ENCODE measurements at places on chromosomes 6 and 20.

GRCh38 chr6:67493682-67494081, 1141.4 kb upstream of the ADGRB3 start:
- H3K27ac ChIP-seq: no peak overlapping the region
- no peak for DNase-seq
- H3K36me3 ChIP-seq: no peaks in the 10 kb centered on the region
- no peak overlapping the region for H3K4me3 ChIP-seq

- no peak for DNase-seq
- H3K4me1 ChIP-seq: no peaks in the 10 kb centered on the region
Observed at GRCh38 chr6:145042559-145042958, 692.8 kb downstream of the EPM2A start.

DNA sequence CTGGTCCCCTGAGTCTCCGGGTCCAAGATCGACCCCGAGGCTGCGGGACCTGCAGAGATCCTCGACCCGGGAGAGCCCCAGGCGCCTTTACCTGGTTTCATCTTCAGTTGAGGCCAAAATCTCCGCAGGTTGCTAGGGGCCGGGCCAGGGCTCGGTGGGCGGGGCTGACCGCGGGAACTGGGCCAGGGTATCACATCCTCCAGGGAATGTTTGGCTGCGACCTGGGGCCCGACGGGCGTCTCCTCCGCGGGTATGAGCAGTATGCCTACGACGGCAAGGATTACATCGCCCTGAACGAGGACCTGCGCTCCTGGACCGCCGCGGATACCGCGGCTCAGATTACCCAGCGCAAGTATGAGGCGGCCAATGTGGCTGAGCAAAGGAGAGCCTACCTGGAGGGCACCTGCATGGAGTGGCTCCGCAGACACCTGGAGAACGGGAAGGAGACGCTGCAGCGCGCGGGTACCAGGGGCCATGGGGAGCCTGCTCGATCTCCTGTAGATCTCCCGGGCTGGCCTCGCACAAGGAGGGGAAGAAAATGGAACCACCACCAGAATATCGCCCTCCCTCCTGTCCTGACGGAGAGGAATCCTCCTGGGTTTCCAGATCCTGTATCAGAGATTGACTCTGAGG, 53.8 kb upstream of the POLR1H start:
- DNase-seq: no peak
- no peak overlapping the region for H3K27ac ChIP-seq
- no peaks in the 10 kb centered on the region for H3K27me3 ChIP-seq
- H3K4me3 ChIP-seq: peak overlapping the region; percentile 91
- H3K36me3 ChIP-seq: no peaks in the 10 kb centered on the region
- peaks cover 13% of the 10 kb centered on the region for H3K4me1 ChIP-seq

DNA sequence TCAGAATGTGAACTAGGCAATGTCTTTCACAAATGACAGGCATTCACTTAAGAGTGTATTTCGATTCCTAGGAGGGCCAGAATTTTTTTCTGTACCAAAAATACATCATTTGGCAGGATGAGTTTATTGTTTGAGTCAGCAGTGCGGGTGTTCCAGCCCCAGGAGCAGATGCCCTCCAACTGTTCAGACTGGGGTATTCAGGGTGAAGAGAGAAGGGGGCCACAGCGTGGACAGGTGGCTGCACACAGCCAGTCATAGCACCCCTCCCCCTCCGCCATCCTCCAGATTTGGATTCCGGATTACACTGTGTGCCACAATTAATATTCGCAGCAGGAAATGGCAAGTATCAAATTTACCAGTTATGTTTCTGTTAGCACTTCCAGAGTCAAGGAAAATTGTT, 38.6 kb downstream of the RIPOR2 start:
- no peak overlapping the region for H3K27ac ChIP-seq
- H3K36me3 ChIP-seq: no peaks in the 10 kb centered on the region
- H3K4me3 ChIP-seq: no peak overlapping the region
- no peaks in the 10 kb centered on the region for H3K27me3 ChIP-seq
- no peaks in the 10 kb centered on the region for H3K4me1 ChIP-seq

DNA sequence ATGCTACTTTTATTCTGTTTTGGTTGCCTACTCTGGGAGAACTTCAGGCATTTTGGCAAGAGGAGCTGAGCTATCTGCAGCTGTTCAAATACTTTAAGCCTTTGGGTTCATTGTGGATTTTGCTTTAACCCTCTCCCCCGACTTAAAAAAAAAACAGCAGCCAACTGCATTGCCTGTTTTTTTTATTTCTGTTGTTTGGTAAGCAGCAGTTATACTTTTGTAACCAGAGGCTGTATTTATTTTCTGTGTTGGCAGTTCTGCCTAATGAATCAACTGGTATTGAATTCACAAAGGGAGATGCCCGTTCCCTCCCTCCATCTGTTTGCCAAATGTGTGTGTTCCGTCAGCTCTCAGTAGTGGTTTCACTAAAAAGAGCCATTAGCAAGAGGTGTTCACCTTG, 484.0 kb downstream of the UTRN start:
- peaks cover 7% of the 10 kb centered on the region for H3K4me1 ChIP-seq
- no peak overlapping the region for H3K27ac ChIP-seq
- H3K36me3 ChIP-seq: no peaks in the 10 kb centered on the region
- DNase-seq: no peak

- no peak for DNase-seq
- H3K27ac ChIP-seq: no peak within 1 kb of the TSS
- H3K36me3 ChIP-seq: no peaks in the 10 kb centered on the region
- no peaks in the 10 kb centered on the region for H3K4me1 ChIP-seq
- H3K27me3 ChIP-seq: no peaks in the 10 kb centered on the region
Observed at GRCh38 chr6:36954262-36954931, at the start of gene PI16. PI16 (plus strand) TSS chr6:36954738; CDS start chr6:36954761, 23 bp downstream.

- H3K4me1 ChIP-seq: peaks cover 31% of the 10 kb centered on the region
- H3K36me3 ChIP-seq: peaks cover 16% of the 10 kb centered on the region
- no peaks in the 10 kb centered on the region for H3K27me3 ChIP-seq
- no peak overlapping the region for H3K4me3 ChIP-seq
- H3K27ac ChIP-seq: no peak overlapping the region
Observed at GRCh38 chr20:44109951-44110361, 77.0 kb downstream of the JPH2 start.

DNA sequence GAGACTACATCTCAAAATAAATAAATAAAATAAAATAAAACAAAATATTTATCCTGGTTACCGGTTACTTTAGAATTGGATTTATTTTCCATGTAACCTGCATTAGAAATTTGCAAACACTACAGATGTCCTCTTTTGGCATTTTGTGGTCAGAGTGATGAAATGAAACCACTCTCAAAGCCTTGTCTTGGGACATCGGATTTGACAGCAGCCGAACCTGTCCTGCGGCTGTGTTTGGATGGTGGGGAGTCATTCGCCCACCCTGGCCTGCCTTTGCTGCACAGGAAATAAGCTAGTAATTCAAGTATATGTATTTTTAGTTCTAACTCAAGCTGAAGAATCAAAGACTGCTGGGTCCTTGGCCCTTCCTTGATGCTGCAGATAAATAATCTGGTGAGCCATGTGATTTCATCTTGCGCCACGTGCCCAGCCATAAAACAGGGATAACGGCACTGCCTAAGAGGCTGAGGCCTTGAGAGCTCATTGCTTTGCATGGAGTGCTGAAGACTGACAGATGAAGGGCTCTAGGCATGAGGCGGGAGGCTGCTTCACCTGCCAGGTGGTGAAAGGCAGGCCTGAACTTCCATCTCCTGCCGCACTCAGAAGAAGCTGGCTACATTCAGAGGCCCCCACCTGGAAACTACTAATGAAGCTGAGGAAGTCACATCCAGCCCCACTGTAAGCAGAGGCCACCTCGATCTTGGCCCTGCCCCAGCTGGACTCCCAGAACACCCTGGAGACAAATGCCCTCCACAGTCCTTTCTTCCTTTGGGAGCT, 76.9 kb downstream of the NOL4L start:
- H3K27ac ChIP-seq: no peak overlapping the region
- H3K4me1 ChIP-seq: no peaks in the 10 kb centered on the region
- no peak for DNase-seq
- no peak overlapping the region for H3K4me3 ChIP-seq
- H3K27me3 ChIP-seq: no peaks in the 10 kb centered on the region
- H3K36me3 ChIP-seq: no peaks in the 10 kb centered on the region

GRCh38 chr6:2807342-2808090, 34.1 kb downstream of the SERPINB1 start:
- H3K4me3 ChIP-seq: peak overlapping the region; percentile 10
- no peaks in the 10 kb centered on the region for H3K27me3 ChIP-seq
- H3K27ac ChIP-seq: no peak overlapping the region
- no peaks in the 10 kb centered on the region for H3K36me3 ChIP-seq
- peaks cover 8% of the 10 kb centered on the region for H3K4me1 ChIP-seq

DNA sequence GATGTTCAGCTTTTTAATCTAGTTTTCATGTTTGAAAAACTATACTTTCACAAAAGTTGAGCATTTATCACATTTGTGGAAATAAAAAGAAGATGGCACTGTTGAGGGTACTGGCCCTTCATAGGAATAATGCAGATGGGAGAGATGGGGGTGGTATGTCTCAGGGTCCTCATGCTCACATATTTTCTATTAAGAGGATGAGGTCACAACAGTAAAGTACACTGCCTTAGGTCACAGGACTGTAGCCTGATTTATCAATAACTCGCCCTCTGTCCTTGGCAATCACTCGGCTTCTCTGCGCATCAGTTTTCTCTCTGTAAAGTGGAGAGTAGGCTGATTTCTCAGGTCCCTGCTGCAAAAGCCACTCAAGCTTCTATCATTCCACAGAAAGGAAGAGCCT, 55.9 kb downstream of the PPP1R3G start:
- no peak overlapping the region for H3K27ac ChIP-seq
- H3K36me3 ChIP-seq: no peaks in the 10 kb centered on the region
- H3K4me1 ChIP-seq: no peaks in the 10 kb centered on the region
- H3K27me3 ChIP-seq: no peaks in the 10 kb centered on the region

- no peaks in the 10 kb centered on the region for H3K36me3 ChIP-seq
- no peak overlapping the region for H3K4me3 ChIP-seq
- H3K27ac ChIP-seq: no peak overlapping the region
Observed at GRCh38 chr6:120357447-120357846, 976.8 kb downstream of the TBC1D32 start.

DNA sequence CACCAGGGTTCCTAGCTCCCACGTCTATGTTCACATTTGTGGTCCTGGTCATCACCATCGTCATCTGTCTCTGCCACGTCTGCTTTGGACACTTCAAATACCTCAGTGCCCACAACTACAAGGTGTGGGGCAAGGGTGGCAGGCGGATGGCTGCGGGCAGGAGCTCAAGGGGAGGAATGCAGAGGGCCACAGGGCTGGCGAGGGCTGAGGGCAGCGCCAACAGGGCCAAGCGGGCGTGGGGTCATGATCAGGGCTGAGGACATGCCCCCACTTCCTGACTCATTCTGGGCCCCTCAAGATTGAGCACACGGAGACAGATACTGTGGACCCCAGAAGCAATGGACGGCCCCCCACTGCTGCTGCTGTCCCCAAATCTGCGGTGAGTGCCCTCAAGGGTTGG, 4.6 kb upstream of the CAPN11 start:
- no peak overlapping the region for H3K27ac ChIP-seq
- peaks cover 6% of the 10 kb centered on the region for H3K36me3 ChIP-seq
- H3K4me1 ChIP-seq: no peaks in the 10 kb centered on the region
- H3K4me3 ChIP-seq: no peak overlapping the region

DNA sequence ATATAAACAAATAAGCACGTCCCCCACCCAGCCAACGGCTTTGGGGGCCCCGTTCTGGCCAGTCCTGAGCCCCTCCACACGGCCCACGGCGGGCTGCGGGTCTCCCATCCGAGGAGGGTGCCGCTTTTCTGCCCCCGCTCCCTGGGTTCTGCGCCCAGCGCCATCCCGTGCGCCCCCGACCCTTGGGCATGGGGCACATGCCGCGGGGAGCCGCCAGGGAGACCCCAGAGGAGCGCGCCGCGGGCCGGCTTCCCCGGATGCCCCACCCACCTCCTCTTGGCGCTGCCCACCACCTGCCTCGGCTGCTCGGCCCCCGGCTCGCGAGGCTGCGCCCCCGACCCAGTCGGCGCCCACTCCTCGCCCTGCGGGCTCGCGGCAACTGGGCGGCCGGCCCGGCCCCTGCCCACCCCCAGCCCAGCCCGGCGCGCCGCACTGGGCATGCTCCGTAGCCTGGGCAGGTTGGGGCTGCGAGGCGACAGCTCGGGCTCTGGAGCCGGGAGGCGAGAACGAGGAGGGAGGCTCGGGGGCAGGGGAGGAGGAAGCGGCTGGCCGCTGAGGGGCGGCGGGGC, 570 bp upstream of the PLCB4 start:
- H3K4me3 ChIP-seq: peak overlapping the region; percentile 77
- DNase-seq: no peak
- H3K4me1 ChIP-seq: peaks cover 4% of the 10 kb centered on the region
- no peaks in the 10 kb centered on the region for H3K27me3 ChIP-seq
- no peaks in the 10 kb centered on the region for H3K36me3 ChIP-seq

DNA sequence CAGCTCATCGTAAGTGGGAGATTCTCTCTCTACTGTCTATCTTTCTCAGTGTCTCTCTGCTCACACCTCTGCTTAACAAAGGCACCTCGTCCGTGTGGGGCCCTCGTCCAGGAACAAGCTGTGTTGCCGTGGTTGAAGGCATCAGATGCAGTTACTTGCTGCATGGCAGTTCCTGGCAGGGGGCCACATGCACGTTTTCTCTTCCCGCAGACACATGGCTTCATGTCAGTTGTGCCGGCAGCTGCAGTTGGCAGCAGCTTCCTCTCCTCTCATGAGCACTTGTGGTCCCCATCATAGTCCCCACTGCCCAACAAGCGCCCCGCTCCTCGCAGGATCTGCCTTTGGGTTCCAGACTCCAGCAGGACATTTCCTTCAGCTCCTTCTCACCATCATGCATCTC, 7.1 kb upstream of the AFDN start:
- no peaks in the 10 kb centered on the region for H3K36me3 ChIP-seq
- DNase-seq: no peak
- H3K27ac ChIP-seq: no peak overlapping the region
- no peaks in the 10 kb centered on the region for H3K27me3 ChIP-seq

DNA sequence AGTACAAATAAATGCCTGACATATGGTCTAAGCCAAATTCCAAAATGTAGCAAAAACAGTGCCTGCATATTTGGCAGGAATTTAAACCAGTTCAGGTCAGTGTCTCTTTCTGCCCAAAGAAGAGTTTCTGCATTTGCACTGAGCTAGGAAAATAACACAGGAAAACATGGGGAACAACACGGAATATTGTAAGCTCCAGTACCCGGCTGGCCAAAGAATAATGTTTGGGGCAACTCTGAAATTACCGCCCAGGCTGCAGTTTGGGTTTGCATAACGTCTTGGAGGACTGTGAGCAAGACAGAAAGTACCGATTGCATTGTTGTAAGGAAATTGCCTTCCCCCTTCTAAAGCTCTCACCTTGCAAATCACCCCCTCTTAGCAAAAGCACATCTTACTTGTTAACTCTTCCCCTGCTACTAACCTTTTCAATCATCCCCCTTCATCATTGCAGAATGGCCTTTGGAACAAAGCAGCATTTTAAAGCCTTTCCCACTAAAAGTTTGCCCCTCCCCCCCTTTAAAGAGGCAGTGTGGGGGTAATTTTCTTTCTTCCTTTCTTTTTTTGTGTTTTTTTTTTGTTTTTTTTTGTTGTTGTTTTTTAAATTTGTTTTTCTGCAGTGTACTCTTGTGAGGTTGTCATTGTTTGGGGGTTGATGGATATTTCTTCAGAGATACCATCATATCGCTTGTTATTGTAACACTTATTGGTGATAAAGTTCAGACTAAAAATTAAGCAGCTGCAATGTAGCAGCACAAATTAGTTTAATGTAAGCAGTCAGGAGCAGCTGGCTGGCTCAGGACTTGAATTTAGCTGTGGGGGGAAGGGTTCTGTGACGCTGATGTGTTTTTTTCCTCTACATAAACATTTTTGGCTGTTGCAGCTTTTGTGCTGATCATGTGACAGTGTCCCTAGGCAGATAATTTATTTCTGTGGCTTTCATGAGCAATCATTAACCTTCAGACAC, 100.0 kb upstream of the CITED2 start:
- peak overlapping the region; percentile 41 for H3K27ac ChIP-seq
- no peaks in the 10 kb centered on the region for H3K36me3 ChIP-seq
- DNase-seq: no peak
- H3K4me3 ChIP-seq: peak overlapping the region; percentile 54
- no peaks in the 10 kb centered on the region for H3K27me3 ChIP-seq

GRCh38 chr20:18321316-18321715, 33.0 kb downstream of the ZNF133 start:
- H3K27me3 ChIP-seq: no peaks in the 10 kb centered on the region
- H3K36me3 ChIP-seq: peaks cover 4% of the 10 kb centered on the region
- H3K27ac ChIP-seq: no peak overlapping the region
- no peak overlapping the region for H3K4me3 ChIP-seq
